ENCODE measurements at places on chromosomes 12 and 14.
A peak's percentile ranks its signal among the peaks of the same experiment; 100 is the strongest.

DNA sequence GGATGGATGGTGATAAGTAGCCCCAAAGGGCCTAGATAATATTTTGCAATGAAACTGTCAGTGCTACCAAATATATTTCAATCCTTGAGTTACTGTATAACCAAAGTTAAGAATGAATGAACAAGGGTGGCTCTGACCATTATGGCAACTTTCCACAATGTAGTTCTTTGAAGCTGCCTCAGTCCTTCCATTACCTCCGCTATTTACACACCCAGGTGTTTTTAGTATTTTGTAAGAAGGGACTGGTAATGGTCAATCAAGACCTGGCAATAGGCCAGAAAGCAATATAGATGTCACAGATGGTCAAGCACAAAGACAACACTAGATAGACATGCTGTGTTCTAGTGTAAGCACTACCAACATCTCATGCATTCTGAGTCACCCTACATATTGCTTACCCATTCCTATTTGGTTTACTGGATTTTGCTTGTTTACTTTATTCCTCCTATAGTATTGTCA lies 16.3 kb downstream of the DUSP16 start:
- no peak for DNase-seq

GRCh38 chr14:68146818-68147217 lies 327.2 kb downstream of the RAD51B start:
- DNase-seq: no peak

DNA sequence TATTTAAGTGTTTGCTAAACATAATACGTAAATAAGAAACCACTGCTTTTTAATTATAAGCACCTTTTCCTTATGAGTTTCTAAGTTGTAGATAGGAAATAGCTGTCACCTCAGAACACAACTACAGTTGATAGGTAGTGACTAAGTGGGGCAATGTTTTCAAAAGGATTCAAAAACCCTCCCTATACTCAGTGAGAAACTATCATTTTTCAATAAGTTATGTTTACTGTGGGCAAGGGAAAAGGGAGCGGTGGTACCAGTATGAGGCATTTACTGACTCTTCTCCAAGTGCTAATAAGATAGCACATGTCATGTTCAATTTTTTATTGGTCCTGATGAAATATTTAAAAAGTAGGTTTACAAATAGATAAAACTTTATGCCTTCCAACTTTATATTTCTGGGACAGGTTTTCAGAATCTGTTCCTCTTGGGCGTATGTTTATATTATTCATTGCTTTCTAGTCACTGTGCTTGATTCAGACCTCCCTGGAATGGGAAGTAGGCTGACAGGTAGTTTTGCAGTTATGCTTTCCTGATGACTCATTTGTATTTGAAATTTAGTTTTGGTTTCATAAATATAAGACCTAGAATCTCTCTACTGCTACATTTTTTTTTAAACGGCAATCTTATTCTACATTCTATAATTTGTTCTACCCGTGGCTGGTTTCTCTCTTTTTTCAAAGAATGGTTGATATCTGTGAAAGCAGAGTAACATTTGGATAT lies 153.1 kb downstream of the TMEM117 start:
- DNase-seq: no peak

DNA sequence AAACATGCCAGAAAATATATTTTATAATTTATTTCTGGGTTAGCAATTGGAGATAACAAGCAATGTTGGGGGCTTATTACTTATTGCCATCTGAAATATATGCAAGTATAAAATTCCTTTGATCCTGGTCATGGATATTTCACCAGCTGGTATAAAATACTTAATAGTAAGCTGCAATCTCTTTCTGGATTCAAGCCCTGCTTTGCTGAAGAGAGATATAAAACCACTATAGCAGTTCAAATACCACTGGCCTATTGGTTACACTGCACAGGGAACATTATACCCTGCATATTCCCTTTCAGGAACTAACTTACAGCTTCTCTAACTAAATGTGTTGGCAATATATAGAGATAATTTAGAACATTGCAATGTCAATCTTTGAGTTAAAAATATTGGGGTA lies 546.2 kb upstream of the ATP2B1 start:
- no peak for DNase-seq

GRCh38 chr12:75656648-75657047 lies 145.2 kb upstream of the KRR1 start:
- no peak for DNase-seq

DNA sequence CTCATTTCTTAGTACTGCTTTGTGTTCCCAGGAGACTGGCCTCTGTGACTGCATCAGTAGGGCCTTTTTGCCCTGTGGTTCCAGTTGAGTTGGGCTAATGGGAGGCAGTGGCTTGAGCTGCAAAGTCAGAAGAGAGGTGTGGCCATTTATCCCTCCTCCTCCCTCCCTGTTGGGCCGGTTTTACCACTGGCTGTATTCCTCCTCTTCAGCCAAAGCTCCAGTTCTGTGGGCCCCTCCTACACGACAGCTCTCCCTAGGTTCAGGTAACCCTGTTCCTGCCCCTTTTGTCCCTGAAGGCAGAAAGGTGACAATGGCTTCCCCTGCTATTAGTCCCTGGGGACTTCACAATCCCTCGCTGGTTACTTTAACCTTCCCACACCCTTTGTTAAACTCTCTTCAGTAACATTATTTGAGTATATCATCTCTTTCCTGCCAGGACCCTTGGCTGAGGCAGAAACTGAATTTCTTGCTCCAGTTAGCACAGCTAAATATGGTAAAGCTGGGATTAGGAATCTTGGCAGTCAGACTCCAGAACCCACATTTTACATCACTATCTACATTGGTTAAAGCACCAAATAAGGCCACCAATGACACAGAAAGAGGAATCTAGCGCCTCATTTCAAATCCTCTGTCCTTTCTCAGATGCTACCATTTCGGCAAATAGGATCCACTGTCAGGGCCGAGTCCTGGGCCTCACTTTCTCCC lies 121.9 kb upstream of the SLC35F4 start:
- DNase-seq: no peak

DNA sequence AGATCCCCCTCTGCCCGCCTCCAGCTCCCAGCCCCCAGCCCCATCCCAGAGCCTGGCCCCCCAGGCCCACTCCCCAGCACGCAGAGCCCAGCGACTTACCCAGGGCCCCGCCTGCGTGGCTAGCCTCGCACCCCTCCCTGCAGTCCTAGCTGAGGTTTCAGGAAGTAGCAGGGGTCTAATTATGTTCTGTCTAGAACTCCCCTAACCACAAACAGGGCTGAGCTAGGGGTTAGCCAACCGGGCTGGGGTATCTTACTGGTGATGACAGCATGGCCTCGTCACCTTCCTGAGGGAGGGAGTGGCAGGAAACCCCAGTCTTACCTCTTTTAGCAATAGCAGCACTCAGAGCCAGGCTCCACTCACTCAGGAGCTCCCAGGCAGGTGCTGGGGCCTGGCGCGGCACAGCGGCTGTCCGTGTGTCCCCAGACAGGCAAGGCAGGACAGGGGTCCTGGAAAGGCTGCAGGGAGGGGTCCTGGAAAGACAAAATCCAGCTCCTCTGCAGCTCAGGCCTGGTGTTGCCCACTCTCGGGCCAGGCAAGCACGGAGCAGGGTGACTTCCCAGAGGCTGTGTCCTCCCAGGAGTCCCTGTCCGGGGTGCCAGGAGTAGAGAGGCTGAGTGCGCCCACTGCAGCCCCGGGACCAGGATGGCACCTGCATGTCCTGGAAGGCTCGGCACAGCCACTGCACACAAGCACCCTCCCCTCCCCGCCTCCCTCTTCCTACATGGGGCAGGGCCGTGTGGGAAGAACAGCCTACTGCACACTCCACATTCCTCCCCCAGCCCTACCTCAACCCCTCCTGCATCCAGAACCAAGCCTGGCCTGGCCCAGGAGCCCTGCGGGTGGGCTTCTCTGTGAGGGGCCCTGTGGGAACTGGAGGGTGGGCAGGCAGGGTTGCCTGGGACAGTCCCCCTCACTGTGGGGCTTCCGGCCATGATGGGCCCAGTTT lies at the start of gene GPR132:
GPR132 (minus strand) TSS at position 151 of the 949 bp plus-strand sequence. CDS start 10,010 bp downstream, outside the sequence.
- no peak for DNase-seq

GRCh38 chr14:21874167-21874566 lies 200.5 kb upstream of the OR4E1 start:
- DNase-seq: no peak

DNA sequence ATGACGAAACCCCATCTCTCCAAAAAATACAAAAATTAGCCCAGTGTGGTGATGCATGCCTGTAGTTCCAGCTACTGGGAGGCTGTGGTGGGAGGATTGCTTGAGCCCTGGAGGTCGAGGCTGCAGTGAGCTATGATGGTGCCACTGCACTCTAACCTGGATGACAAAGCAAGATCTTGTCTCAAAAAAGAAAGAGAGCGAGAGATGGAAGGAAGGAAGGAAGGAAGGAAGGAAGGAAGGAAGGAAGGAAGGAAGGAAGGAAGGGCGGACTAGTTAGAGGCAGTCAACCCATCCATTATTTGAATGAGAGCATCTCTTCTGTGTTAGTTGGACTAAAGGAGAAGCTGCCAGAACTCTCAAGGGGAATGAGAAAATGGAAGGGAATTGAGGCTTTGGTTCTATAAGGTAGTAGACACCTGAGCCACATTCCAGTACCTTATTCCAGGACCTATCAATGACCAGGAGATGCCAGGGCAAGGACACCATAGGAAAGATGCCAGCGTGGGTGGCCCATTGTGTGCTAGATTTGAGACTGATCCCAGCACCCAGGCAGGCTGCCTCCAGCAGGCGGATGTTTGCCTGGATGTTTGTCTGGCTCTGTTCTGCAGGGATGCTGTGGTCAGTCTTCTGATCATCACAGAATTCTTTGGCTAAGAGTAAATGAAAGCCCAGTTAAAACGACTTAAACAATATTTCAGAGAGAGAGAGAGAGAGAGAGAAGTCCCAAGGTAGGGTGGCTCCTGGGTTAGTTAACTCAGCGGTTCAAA lies 11.5 kb upstream of the P2RX7 start:
- no peak for DNase-seq

- peak; percentile 78 for DNase-seq
These were observed 259.1 kb downstream of the PCNX1 start for GRCh38 chr14:71166180-71166837.

- peak; percentile 76 for DNase-seq
These were observed at the start of gene NEUROD4 for GRCh38 chr12:55019784-55020183. Gene NEUROD4, plus strand, starts transcription at chr12:55019974. Its CDS starts 6,466 bp downstream, at chr12:55026440.

GRCh38 chr14:71230897-71231296 lies 323.6 kb downstream of the PCNX1 start:
- DNase-seq: no peak

DNA sequence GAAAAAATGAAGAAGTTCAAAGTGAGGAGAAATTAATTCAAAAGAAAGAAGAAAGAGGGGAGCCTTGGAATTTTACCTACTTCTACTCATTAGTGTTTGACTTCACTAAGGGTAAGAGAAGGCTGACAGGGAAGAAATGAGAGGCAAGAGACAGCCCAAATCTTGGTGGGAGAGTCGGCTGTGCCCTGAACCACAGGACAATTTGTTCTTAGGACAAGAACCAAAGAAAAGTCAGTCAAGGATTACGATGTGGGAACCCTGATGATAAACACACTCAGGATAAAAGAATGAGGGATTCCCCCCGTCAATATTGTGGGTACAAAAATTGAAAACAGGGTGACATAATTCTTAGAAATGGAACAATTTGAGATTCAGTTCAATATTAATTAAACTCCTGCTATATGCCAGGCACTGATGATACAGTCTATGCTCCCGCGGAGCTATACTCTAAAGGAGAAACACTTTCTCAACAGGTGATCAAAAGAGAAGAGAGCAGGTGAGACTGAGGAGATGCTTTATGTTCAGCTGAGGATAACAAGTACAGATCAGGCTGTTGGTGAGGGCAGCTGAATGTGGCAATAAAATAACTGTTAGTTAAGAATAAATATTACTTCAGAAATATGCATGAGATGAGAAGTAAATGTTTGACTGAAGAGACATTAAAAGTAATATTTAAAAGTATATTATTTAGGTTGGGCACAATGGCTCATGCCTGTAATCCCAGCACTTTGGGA lies 175.4 kb downstream of the SLC25A21 start:
- DNase-seq: no peak

- no peak for DNase-seq
These were observed 278.9 kb upstream of the SOX5 start for GRCh38 chr12:24228371-24228770.

DNA sequence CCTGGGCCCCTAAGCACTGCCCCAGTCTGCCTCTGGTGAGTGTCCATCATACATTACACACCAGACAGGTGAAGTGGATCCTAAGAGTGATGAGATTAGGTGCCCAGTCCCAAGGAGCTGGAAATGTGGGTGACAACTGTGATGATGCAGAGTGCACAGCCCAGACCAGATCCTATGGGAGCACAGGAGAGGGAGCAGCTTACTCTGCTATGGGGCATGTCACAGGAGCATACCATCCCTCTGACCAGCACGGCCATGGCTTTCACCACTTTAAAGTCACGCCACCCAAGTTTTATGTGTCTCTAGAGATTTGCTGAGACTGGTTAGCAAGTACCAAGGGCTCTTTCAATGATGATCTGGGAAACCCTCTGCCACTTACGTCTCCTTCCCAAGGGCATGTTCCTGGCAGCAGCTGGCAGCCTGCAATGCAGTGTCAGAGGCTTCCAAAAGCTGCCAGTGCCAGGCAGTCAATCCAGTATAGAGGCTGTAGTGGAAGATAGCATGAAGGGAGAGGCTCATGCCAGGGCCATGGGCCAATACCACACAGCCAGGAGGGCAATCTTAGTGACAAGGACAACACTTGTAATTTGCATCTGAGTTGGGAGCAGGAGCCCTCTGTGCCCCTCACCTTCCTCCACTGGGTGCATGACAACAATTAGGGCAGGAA lies 40.2 kb downstream of the STAB2 start:
- no peak for DNase-seq

GRCh38 chr14:23951590-23952201 lies 1.9 kb upstream of the DHRS4 start:
- no peak for DNase-seq

DNA sequence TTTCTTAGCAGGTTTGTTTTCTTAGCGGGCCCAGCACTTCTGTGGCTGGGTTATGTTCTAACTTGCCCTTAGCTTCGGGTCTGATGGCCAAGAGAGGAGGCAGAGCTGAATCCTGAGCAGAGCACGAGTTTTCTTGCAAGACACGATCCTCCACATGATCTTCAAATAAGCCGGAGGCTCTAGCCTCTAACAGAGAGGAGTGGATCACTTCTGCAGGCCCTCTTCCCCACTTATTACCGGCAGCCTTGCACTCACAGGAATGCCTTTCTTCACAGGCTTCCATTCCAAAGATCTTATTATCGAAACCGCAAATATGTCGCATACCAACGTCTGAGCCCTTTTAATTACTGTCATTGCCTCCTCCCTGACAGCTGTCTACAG lies 79.5 kb downstream of the SINHCAF start:
- DNase-seq: no peak

DNA sequence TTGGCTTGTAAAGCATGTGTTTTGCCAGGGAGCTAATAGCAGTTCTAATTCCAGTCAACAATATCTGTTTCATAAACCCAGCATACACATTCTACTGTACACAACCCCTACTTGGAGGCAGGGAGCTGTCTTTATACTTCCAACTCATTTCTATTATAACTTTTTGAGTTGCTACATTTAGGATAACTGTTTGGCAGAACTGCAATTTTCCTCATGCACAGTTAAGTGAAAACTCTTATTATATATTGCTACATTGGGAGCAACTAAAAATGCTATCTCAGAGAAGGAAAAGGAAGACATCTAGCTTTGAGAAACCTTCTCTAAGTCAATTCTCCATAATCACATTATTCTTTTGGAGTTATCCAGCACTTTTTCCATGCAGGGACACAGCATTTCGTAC lies 480.2 kb downstream of the RPS29 start:
- no peak for DNase-seq

GRCh38 chr12:57470286-57470969 lies 9.2 kb downstream of the ARHGAP9 start:
- DNase-seq: no peak

Measured in right renal pelvis (tissue), 4 donors.